Stimulated activated CD8-positive, alpha-beta memory T cell treated with anti-CD3 and anti-CD28 coated beads, Interleukin-4, amount 100 ng/mL, for 1 hour (primary cell): ENCODE measurements at places on chromosomes 7 and 10.

DNA sequence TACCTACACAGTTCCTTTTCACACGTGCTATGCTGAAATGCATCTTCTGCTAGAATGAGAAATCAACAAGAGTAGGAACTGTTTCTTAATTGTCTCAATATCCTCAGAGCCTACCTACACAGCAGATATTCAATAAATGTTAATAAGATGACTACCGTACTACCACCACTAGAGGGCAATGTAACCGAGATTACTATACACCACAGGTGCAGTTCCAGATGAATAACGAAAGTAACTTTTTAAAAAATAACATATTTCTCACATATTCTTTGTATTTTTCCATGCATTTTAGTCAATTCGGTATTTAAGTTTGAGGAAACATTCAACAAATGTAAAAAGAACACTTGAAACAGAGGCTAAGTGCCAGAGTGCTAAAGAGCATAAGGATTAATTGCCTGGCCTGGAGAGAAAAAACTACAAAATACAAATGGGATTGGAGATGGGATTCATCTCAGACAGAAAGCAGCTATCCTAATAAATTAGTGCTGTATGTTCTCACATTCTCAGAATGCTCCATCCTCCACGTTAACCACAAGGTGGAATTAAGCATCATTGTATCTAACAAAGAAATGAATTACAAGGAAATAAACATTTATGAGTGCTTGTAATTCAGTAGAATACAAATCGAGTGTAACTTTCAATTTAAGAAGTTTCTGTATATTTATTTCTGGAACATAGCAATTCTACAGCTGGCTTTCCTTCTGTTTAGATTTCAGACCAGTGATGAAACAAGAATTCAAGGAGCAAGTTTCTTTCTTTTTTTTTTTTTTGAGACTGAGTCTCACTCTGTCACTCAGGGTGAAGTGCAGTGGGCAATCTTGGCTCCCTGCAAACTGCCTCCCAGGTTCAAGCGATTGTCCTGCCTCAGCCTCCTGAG, 20.3 kb upstream of the HECTD2 start:
- DNase-seq = no peak

- DNase-seq = no peak
These were observed 399.7 kb upstream of the ETV1 start for GRCh38 chr7:14389181-14389591.

DNA sequence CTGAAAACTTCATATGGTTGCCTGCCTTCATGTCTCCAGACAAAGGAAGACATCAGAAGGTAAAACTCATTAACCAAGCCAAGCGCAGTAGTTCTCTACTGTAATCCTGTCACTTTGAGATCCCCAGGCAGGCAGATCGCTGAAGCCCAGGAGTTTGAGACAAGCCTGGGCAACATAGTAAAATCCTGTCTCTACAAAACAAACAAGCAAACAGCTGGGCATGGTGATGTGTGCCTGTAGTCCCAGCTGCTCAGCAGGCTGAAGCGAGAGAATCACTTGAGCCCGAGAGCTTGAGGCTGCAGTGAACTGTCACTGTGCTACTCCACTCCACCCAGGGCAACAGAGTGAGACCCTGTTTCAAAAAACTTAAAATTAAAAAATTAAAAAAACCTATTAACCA, 467.4 kb upstream of the SORCS1 start:
- DNase-seq = no peak

GRCh38 chr7:112430649-112431048, 19.6 kb upstream of the IFRD1 start:
- no peak for DNase-seq

- no peak for DNase-seq
These were observed 59.6 kb upstream of the SP4 start for GRCh38 chr7:21368317-21368716.

- DNase-seq = no peak
These were observed 33.2 kb downstream of the FRMPD2 start for GRCh38 chr10:48241332-48241731.

DNA sequence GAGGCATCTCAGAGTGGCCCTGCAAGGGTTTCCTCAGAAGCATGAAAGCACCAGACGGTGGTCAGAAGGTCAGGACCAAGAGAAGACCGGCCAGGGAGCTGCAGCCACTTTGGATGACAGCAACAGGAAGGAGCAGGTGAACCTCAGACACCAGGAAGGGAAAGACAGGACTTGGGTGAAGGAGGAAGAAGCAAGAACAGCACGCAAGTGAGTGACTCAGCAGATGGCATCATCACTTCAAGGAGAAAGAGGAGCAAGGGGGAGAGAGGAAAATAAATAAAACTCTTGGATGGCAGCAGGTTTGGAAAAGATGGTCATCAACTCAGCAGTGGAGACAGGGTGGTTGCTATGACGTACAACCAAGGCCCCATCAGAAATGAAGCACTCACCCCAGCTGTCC, 31.6 kb downstream of the NCAPG2 start:
- DNase-seq = no peak

DNA sequence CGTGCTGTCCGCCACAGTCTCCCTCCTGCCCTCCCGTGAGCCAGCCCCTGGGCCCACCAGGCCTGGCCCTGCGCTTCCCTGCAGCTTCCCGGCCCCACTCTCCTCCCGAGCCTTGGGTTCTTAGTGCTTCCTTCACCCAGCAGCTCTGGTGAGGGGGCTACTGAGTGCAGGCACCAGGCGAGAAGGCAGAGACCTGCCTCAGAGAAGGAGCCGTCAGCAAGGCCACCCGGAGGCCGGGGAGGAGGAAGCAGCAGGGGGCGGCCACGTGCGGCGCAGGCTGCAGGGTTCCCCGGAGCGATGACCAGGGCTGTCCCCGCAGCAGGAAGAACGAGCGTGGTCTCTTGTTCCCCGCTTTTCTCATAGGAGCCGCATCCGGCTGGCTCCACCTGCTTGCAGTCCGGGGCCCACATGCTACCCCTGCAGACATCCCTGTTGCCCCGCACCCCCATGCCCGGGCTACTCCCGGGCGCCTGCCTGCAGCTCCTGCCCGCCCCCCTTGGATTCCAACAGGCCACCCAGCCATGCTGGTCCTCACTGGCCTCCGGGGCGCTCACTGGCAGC, 20.5 kb downstream of the YKT6 start:
- no peak for DNase-seq
